ENCODE measurements at places on chromosomes 11 and 22.
A peak's percentile ranks its signal among the peaks of the same experiment; 100 is the strongest.

DNA sequence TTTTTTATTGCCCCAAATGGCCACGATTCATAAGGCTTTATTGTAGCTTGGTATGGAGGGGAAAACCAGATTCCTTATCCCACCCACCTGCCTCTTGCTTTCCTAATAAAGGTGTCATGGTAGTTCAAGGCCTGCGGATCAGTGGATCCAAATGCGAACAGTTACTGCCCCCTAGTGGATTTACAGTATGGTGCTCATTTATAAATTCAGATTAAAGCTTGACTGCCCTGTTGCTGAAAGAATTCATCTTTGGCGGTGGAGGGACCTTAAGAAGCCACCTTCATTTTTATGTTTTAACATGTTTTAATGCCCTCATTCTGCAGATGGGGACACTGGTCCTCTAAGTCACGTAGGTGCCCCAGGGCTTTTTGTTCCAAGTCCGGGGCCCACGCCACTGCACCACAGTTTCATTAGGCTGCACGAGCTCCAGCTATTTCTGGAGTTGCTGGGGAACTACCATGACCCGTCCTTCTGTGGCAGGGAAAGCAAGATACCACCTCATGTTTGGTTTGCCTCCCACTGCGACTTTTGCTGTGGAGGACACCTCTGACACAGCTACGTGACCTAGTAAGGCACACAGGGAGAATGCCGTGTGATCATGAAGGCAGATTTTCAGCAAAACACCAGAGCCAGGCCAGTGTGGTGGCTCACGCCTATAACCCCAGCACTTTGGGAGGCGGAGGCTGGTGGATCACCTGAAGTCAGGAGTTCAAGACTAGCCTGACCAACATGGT lies 15.6 kb upstream of the INCENP start:
- peak; percentile 73 for DNase-seq

DNA sequence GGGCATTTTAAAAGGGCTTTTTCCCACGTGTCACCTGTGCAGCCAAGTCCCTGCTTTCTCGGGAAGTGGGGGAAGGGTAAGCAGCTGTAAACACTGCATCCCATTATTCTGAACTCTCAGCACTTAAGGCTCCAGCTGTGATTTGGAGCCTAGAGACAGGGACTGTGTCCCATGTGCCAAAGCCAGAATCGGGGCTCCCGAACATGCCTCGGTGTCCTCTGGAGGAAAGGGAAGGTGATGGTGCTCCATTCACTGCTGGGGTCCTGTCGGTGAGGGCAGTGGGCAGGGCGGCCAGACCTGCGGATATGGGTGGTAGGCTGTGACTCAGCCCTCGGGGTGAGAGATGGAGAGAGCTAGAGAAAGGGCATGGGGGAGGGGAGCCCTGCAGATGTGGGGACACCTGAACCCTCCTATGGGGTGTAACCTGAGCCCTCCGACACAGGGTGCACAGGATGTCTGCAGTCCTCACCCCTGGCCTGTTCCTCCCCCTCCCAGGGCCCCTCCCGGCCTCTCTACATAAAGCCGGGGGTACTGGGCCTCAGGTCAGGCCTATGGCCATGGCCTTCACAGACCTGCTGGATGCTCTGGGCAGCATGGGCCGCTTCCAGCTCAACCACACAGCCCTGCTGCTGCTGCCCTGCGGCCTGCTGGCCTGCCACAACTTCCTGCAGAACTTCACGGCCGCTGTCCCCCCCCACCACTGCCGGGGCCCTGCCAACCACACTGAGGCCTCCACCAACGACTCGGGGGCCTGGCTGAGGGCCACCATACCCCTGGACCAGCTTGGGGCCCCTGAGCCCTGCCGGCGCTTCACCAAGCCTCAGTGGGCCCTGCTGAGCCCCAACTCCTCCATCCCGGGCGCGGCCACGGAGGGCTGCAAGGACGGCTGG lies 31.8 kb downstream of the CAPN1 start:
- no peak for DNase-seq

- peak; percentile 9 for DNase-seq
These were observed 10.9 kb downstream of the ACO2 start for GRCh38 chr22:41479671-41480396.

GRCh38 chr11:34558673-34559072 lies 45.1 kb upstream of the ELF5 start:
- DNase-seq = no peak

DNA sequence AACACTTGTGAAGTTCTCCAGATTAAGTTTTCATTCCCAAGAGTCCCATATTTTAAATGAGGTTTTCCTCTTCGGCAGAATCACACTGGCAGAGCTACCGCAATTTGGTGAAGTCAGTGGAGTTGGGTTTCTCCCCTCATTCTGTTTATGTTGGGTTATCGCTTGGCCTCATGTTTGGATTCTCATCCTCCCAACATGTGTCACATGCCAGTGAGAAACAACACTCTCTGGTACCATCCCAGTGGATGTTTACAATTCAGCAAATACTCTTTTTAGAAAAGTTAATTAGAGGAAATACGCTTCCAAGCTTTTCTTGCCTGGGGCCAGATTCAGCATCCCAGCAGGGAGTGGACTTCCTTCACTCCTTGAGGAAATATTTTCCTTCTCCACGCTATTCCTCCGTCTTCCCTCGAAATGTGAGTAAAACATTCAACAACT lies 2.1 kb downstream of the PAMR1 start:
- DNase-seq = no peak

DNA sequence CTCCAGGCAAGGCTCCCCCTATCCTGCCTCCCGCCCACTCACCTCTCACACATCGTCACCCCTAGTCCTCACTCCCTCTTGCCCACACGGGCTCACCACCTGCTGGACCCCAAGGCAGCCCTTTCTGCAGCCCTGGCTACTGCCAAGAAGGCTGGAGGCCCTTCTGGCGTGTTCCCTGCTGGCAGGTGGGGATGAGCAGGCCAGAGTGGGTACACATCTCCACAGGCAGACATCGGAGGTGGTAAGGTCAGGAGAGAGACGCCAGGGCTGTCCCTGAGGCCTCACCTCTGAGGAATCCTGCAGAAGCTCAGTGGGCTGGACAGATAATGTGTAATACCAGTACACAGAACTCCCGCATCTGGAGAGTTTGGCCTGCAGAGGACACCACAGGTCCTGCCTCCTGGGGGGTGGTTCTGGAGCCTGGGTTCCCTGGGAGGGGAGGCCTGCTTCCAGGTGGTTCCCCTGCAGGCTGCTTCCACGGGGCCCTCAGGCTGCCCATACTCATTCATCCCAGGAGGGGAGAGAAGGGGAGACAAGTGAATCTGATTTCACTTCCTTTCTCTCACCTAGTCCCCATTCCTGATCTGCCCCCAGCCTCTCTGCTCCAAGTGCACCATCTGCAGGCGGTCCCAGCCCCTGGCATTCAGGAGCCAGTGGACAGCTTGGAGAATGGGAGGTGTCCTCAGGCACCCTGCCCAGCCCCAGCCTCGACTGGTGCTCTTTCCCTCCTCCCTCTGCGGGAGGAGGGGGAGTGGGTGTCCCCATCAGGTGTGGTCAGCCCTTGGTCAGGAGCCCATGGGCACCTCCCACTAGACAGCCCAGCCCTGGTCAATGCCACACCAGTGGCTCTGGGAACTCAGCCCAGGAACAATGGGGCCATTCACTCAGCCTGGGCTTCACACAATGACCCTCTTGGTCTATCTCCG lies 6.1 kb upstream of the CHST1 start:
- no peak for DNase-seq

DNA sequence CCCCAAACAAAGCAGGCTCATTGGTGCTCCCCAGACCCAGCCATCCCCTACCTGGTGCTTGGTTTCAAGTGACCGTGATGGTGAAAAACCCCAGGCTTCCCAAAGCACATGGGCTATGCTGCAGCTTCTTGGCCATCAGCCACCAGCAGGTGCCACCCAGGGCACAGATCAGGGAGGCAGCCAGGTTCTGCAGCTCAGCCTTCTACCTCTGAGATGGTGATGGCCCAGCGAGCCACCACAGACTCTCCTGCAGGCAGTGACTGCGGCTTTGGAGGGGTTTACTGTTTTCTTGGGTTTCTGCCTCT lies 70.0 kb upstream of the ALX4 start:
- no peak for DNase-seq

DNA sequence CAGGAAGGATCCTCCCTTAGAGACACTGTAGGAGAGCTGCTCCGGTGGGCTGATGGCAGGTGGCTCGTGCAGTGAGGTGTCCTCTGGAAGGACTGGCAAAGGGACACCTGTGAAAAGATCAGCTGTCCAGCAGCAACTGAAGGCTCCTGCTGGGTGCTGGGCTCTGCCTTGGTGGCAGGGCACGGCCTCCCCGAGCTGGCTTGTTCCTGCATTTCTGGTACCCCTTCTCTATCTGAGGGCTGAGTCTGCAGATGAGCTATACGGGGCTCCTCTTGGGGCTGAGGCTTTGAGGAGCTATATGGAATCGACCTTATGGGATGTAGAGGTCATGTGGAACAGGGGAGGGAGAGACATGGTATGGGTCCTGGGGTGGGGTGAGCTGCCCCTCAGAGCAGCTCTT lies 875.8 kb downstream of the BRD1 start:
- DNase-seq = no peak

Measured in NCI-H2227 treated with DMSO at 0.1 percent for 48 hours (cell line).